ENCODE measurements at places on chromosomes 4 and X.

- no peak for DNase-seq
Observed at GRCh38 chr4:17332478-17332877, 179.4 kb downstream of the QDPR start.

- DNase-seq: no peak
Observed at GRCh38 chrX:151902813-151903591, 9.7 kb upstream of the MAGEA4 start.

DNA sequence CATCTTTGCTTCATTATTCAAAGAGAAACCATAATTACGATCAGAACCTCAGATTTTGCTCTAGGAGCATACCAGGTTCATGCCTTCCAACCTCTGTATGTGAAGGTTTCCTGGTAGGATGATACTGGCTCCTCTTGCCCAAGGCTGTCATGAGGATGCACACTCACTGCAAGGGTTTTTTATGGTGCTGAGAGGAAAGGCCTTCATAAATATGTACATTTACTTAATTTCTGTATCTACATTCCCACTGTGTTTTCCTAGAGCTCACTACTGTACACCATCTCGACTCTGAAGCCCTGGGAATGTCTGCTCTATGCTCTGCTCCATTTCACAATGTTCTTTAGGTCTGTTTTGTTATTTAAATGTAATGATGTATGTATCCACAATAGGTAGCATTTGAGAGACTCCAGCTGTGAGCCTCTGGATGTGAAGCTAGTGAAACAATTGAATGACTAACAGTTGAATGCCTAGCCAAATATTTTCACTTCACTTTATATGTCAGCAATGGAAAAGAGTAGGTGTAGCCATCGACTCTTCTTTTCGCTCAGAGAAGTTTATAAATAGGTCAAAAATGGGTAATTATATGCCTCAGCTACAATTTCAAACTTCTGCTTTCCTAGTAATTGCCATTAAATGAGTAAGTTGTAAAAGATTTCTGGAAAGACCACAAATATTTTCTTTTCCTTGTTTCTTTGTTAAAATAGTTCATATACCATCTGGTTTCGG, 228.0 kb downstream of the PALLD start:
- no peak for DNase-seq

DNA sequence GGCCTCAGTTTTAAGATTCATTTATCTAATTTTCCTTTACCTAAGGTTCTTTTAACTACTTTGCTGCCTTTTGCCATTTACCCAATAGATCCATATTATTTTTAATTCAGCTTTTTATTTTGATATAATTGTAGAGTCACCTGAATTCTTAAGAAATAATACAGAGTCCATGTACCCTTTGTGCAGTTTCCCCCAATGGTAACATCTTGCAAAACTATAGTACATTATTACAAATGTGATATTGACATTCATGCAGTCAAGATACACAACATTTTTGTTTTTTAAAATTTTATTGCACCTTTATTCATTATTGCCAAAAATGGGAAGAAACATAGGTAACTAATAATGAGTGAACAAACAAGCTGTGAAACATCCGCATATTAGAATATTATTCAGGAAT, 208.7 kb upstream of the WDFY3 start:
- no peak for DNase-seq

GRCh38 chr4:4971796-4972195, 47.5 kb downstream of the CYTL1 start:
- no peak for DNase-seq

GRCh38 chr4:188329521-188329920, 190.3 kb downstream of the TRIML1 start:
- no peak for DNase-seq

Data from Right ventricle myocardium inferior (tissue), 1 donor.